AML-193 (cell line): ENCODE measurements at places on chromosomes 1 and 21.

- DNase-seq, result no peak
Observed at GRCh38 chr1:158799689-158800088, 18.7 kb upstream of the OR6N2 start.

GRCh38 chr1:170619241-170620028 lies 44.5 kb upstream of the PRRX1 start:
- DNase-seq, result no peak

DNA sequence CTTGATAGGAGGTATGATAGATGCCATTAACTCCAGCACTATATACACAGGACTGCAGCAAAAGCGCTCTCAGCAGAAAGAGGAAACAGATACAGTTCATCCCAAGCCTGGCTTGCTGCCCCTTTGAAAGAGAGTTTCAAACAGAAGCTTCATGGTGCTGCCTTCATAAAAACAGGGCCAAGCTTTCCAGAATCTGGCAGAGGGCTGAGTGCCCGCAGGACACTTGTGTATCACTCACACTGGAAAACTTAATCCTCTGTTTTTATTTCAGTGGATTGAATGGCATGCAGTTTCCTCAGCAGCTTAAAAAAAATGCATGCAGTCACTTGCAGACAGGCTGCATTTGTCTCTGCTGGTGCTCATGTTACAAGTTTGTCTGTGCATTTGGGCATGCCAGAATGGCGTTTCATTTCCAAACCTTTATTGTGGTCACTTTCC lies 40.4 kb downstream of the KCNJ15 start:
- no peak for DNase-seq

DNA sequence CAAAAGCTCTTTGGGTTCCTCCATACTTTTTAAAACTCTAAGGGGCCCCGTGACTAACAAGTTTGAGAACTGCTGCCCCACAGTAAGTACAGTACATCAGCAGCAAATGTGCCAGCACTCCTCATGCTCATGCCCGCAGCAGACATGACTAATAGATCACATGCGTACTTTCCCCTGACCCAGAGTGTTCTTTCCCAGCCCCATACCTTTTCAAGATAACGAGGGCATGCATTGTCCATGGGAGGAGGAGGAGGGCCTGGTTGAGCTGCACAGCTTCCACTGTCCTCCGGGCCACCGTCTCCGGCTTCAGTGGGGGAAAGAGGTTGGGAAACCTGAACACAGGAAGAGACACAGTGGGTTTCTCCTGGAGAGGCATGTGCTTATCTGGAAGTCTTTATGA lies 45.5 kb downstream of the DHRS3 start:
- no peak for DNase-seq

DNA sequence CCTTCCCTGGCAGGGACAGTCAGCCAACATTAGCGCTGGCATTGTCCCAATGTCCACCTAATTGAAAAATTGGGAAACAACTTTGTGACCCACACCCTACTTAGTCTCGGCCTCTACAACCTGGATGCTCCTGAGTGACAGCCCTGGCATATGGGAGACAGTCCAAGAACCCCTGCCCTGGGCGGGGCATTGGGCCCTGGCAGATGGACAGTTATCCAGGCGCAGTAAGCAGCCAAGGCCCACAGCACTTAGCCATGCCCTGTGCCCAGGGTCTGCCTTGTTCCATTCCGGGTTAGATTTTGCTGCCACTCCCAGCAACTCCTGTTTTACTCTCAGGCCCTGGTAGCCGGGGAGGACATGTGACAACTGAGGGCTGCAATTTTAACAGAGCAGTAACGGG lies 50.3 kb downstream of the NFASC start:
- DNase-seq, result no peak

GRCh38 chr1:60059468-60059867 lies 14.1 kb downstream of the C1orf87 start:
- no peak for DNase-seq

DNA sequence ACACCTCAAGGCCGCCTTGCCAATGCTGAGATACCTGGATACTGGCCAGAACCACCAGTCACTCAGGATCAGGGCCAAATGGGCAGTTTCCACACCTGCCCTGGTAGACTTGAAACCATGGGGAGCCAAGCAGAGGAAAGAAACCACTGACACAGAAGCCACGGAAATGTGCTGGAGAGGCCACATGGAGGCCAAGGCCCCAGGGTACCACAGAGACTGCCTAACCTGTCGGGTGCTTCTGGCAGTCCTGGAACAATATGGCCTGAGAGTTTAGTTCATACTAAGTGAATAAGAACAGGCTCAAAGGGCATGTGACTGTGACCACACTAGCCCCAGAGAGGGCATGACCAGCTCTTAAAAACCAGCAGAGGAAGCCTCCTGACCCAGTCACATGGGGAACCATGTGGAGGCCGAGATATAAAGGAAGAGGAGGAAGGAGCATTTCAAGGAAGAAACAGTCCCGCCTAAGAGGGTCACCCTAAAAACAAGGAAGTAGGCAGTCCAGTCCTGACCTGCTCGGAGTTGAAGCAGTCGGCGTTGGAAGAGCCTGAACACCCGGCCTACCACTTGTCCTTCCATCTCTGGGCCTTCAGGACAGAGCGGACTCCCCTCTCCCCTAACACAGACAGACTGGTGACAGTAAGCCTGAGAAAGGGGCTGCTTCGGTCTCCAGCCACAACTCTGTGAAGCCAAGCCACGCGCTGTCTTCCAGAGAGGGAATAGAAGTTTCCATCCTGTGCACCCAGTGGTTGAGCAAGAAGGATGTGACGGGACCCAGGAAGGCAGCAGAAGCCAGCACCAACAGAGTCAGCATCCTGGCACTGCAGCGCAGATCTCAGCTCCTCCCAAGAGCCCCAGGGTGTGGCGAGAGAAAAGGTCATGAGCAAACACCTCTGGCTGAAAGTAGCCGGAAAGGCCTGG lies at the start of gene DENND2D:
Gene DENND2D (minus strand): TSS at position 766 of the 921 bp plus-strand sequence. CDS start 187 bp downstream, at position 579.
- peak; percentile 90 for DNase-seq

DNA sequence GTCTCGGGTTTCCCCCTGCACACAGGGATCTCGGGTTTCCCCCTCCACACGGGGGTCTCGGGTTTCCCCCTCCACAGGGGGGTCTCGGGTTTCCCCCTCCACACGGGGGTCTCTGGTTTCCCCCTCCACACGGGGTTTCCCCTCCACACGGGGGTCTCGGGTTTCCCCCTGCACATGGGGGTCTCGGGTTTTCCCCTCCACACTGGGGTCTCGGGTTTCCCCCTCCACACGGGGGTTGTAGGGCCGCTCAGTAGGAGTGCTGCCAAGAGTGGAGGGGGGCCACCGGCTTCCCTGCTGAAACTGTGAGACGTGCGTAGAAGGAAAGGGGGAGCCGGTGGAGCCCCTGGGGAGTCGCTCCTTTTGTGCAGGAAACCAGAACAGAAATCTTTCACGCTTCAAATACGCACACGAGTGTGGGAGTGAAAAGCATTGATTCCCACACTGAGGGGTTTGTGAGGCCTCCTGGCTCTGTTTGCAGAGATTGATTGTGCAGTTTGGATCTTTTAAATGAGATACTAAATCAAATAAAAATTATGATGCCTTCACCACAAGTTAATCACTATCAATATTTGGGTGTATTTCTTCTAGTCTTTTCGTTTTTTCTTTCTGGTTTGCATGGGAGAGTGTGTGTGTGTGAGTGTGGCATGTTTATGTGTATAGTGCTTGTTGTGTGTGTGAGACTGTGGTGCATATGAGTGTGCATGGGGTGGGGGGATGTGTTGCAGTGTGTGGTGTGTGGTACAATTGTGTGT lies 54.3 kb upstream of the TRAPPC10 start:
- no peak for DNase-seq

- DNase-seq, result no peak
Observed at GRCh38 chr1:167984886-167985489, 48.1 kb upstream of the MPC2 start.

GRCh38 chr21:45163413-45164123 lies 89.2 kb downstream of the ADARB1 start:
- DNase-seq, result no peak
